Mucosa of descending colon (tissue), 3 donors: ENCODE measurements at places on chromosomes 7 and 10. TPM values are rescaled to one million over a fixed set of nuclear protein-coding genes. Genes with fewer than 3 reads are reported as not detected.

- no peak for DNase-seq
Observed at GRCh38 chr10:61024151-61024855, 80.3 kb upstream of the RHOBTB1 start.

DNA sequence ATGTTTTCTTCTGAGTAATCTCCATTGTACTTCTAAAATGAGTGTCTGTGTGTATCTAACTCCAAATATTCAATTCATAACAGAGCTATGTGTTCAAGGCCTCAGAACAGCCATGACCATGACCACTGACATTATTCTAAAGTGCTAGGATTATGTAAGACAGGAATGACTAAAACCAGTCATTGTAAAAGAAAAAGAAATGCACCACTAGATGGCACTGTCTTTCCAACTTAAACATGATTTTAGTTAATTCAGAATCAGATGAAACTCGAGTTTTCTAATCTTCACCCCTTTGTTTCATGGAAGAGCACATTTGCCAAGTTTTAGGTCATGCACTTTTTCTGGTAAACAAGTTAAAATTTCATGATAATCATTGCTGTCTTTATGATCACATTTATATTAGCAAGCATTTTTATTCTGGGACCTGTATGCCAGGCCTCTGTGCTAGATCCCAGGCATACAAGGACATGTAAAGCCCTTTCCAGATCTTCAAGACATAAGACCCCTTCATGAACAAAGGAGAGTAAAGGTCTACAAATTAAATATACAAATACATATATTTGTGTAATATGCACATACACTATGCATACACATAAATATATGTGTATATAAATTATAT is 26.1 kb upstream of the RSU1 start:
- peak; percentile 19 for DNase-seq

The SND1 gene
- 106 TPM for total RNA-seq

- no peak for DNase-seq
Observed at GRCh38 chr10:11298116-11298515, 280.4 kb downstream of the CELF2 start.
